AG09309 (cell line): ENCODE measurements at places on chromosomes 7 and 10.

GRCh38 chr7:143210541-143210940, 11.3 kb upstream of the TAS2R40 start:
- DNase-seq: no peak

GRCh38 chr7:142557971-142558582, 191.2 kb upstream of the PRSS1 start:
- no peak for DNase-seq

GRCh38 chr10:88091490-88092061, 228.2 kb downstream of the PTEN start:
- DNase-seq: no peak

GRCh38 chr10:17349717-17350116, 104.7 kb downstream of the ST8SIA6 start:
- DNase-seq: no peak

DNA sequence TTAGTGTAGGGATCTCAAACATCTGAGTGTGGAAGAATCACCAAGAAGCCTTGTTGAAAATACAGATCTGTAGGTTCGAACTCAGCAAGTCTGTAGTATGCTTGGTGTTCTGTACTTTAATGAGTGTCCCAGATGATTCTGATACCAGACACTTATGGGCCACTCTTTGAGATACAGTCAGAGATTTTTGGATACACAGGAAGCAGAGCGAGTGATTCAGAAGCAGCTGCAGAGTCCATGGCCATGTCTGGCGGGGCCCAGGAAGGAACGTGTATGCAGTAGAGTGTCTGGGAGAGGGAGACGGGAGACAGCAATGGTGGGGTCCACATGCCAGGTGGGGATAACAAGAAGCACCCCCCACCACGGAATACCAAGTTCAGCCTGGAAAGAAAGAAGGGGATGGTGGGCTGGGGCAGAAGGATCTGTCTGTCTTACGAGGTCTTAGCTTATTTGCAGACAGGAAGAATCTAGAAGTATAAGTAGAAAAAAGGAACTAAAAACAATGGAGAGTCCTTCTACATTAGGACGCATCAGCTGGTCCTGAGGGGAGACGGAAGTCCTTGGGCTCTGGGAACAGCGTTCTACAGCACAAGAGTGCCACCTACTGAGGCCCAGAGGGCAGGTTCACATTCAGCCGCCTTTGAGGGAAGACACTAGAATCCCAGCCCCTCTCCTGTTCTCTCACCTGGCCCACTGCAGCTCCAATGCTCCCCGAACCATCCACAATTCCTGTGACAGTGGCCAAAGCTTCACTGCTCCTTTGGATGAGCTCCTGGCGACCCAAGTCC, 55.4 kb downstream of the SLC37A3 start:
- DNase-seq: no peak

GRCh38 chr10:84825330-84825729, 496.9 kb downstream of the CCSER2 start:
- no peak for DNase-seq

GRCh38 chr7:78179211-78179610, 380.6 kb downstream of the PHTF2 start:
- DNase-seq: no peak

DNA sequence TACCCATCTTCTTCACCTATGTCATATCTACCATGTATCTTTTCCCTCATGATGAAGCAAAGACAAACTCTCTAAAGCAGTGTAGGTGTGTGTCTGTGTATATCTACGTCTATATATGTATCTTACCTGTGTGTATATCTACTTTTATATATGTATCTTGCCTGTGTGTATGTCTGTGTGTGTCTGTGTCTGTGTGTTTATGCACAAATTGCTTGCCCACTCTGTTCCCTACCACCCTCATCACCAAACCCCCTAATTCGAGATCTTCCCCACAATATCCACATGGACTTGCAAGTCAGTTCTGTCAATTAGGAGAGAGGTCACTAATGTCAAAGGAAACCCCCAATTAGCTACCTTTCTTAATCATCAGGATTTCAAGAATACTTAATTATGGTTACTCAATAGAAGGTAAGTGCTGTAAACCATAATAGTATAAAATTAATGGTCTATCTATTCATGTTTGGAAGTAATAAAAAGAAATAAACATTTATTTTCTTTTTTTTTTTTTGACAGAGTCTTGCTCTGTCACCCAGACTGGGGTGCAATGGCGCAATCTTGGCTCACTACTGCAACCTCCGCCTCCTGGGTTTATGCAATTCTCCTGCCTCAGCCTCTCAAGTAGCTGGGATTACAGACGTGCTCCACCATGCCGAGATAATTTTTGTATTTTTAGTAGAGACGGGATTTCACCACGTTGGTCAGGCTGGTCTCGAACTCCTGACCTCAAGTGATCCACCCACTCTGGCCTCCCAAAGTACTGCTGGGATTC, 43.6 kb downstream of the ANKRD61 start:
- no peak for DNase-seq

- no peak for DNase-seq
Observed at GRCh38 chr7:17069146-17069545, 187.4 kb upstream of the AGR3 start.

GRCh38 chr10:78276139-78276538, 242.5 kb downstream of the RPS24 start:
- DNase-seq: no peak

GRCh38 chr7:133845005-133845404, 282.1 kb upstream of the LRGUK start:
- no peak for DNase-seq

DNA sequence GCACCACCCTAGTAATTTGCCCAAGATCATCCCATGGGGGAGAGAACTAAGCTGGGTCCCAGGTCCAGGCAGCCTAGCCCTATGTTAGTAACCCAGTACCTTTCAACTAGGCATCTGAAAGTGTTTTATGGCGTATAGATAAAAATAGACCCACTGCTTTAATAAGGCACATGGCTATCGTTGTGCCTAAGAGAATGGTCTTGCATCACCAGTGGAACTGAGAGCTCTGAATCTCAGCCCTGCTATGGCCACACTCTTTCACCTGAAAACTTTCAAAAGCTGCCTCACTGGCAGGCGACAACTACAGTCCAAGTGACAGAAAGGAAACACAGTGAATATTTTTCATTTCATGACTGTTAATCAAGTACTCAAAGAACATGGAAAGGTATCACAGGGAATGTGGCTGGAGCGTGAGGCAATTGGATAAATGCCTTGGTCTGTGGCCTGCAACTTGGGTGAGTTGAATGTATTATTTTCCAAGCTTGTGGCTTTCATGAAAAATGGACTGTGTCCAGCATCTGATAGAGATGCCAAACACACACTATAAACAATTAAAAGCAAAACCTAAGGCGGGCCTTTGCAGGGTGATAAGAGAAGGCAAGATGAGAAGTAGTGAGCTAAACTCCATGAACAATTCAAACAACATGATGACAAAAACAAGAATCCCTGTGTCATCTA, 18.0 kb upstream of the SFMBT2 start:
- DNase-seq: no peak

GRCh38 chr10:96448558-96448957, 65.2 kb downstream of the TLL2 start:
- DNase-seq: no peak

DNA sequence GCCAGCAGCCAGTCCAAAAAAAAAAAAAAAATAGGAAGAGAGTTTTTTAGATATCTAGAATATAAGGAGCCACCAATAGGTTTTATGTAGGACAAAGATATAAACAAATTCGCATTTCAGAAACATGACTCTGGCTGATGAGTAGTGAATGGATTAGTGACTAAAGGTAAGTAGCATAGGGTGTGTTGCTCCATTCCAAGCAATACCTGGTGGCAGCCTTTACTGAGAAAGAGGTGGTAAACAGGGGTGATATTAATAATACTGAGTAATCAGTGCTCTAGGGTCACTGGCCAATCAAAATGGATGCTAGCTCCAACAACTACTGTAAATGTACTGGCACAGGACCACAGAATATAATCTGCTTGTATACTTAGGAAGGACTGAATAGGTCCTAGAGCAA, 45.5 kb upstream of the RAB11FIP2 start:
- DNase-seq: no peak

DNA sequence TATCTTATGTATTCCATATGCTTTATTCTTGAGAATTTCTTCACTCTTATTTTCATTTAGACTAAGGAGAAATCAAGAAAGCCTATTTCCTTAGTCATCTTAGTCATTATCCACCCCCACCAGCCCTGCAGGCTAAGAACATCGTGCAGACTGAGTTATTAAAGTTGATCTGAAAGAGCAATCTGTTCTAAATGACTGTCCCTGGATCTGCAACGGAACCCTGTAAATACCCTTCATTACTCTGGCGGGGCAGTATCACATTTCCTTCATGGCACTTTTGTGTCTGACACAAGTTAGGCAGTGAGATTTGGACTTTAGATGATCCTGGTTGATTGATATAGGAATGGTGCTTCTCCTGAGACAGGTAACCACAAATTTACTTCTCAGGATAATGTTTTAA, 3.5 kb upstream of the MYPN start:
- DNase-seq: no peak

- DNase-seq: no peak
Observed at GRCh38 chr7:109637428-109637990, 1067.8 kb downstream of the DNAJB9 start.

- DNase-seq: no peak
Observed at GRCh38 chr7:148461392-148462179, 129.0 kb upstream of the C7orf33 start.

- DNase-seq: no peak
Observed at GRCh38 chr7:29806208-29806994, at the start of gene WIPF3. WIPF3 (plus strand) TSS chr7:29806508; CDS start chr7:29834725, 28,217 bp downstream.

DNA sequence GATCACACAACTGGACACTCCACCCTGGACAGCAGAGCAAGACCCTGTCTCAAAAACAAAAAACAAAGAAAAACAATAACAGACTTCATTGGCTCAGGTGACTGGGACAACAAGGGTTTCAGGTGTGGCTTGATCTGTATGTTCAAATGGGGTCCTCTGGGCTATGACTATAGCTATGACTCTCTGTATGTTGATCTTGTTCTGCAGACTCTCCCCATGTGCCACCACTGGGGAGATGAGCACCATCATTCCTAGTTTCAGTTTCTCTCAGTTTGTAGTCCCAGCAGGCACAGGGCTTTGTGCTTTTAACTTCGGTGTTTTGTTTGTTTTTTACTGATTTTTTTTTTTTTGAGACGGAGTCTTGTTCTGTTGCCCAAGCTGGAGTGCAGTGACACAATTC, 53.8 kb downstream of the SUFU start:
- no peak for DNase-seq

DNA sequence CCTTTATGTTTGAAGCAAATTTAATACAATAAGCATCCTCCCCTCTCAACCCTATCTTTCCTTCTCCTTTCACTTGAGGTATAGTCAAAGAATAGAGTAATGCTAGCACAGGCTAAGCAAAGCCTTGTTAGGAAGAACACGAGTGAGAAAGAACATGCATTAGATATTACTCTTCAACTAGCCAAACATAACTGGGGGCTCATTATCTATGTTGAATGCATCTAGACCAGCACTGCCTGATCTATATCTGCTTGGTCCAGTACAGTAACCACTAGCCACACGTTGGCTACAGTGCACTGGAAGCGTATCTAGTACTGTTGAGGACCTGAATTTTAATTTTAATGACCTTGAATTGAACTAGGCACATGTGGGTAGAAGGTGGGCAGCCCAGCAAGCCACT, 21.0 kb downstream of the SFMBT2 start:
- DNase-seq: no peak

DNA sequence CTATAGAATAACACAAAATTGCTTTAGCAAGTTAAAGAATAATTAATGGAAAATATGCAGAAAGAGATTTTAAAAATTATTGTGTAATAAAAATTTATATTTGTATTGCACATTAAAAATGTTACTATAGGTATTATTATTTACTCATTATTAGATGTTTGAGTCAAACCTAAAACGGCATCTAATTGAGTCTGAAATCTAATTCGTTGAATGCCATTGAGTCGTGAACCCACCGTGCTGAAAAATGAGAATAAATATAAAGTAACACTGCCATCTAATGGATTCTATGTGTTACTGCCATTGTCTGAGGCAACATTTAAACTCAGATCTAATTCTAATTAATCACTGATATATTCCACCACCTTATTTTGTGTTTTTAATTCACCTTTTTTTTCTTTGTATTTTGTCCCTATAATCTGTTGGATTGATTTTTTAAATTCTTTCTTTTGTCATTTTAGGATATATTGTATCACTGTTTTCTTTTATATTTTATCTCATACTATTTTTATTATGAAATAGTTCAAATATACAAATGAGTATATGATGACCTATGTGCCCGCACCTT, 62.2 kb downstream of the SAMD9 start:
- DNase-seq: no peak

DNA sequence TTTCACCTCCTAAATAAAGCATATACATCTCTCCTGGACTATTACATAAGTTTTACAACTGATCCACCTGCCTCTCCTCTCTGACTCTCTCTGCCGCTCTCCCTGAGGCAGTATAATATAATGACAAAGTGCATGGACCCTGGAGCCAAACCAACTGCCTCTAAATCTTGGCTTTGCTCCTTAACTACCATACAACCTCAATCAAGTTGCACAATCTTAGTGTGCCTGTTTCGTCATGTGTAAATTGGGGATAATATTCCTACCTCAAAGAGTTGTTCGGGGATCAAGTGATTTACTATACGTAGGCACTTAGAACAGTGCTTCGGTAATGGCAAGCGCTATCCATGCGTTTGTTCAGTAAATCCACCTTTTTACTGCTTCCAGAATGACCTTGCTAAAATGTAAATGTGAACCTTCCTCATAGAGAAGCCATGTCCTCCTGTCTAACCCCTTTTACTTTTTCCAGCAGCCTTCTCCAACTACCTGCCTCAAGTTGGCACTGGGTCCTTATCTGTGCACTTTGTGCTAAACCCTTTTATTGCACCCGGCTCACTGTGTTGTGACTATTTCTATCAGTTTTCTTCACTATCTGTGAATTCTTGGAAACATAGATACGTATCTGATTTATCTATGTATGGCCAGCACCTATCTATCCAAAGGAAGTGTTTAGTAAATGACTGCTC, 30.6 kb upstream of the DLD start:
- no peak for DNase-seq

GRCh38 chr7:79786187-79786586, 332.7 kb upstream of the MAGI2 start:
- DNase-seq: no peak

GRCh38 chr7:105909742-105910141, 33.3 kb upstream of the ATXN7L1 start:
- no peak for DNase-seq

DNA sequence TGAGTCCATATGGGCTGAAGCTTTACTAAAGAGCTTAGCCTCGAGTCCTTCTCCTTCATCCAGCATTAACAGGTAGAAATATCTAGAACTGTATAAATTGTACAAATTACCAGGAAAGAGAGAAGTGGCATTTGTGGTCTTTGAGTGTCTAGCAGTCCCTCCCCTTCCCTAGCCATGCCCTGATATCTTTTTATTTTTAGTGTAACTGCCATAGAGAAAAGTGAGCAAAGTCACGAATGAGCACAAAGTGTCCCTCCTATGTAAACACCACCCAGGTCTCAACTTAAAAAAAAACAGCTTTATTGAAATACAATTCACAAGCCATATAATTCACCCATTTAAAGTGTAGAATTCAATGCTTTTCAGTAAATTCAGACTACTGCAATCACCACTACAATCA, 339.0 kb upstream of the ZMIZ1 start:
- no peak for DNase-seq

GRCh38 chr10:80421707-80422536, 13.6 kb downstream of the PRXL2A start:
- DNase-seq: no peak
